ENCODE measurements at places on chromosomes 11 and 22.

DNA sequence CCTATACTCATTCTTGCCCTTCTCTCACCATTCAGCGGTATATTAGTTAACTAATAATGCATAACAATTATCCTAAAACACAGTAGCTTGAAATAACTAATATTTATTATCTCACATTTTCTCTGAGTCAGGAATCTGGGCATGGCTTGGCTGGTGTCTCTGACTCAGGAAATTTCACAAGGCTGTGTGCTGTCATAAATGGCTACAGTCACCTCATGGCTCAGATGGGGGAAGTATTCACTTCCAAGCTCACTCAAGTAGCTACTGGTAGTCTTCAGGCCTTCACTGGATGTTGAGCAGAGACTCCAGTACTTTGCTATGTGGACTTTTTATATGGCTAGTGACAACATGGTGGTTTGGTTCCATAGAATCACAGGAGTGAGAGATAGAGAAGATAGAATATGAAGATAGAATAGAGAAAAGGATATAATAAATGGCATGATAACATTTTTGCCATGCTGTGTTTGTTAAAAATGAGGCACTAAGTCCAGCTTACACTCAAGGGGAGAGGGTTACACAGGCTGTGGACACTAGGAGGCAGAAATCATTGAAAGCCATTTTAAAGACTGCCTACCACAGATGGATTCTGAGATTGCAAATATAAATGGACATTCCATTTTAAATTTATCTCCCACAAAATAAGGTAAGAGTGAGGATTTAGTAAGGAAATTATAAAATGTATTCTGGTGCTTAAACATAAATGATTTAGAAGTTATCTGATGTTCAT is 997.8 kb upstream of the CHORDC1 start:
- DNase-seq: no peak

DNA sequence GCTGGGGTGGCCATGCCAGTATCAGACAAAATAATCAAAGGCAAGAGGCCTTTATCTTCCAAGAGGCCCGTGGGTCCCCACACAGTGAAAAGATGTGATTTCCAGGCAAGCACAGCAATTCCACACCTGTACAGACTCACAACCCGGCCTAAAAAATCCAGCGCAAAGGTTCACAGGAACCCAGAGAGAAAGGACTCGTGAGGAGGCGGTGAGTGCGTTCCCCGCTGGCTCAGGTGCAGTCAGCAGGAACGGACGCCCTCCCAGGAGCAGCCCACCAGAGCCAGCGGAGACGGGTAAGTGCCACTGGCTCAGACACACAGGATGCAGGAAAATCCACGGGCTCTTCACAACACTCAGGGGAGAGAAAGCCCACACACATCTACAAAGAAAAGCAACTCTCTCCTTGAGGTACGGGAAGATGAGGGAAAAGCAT is 4.4 kb downstream of the TOLLIP start:
- no peak for DNase-seq

- DNase-seq: peak; percentile 84
Measured at GRCh38 chr11:65524741-65525545, at the start of gene SCYL1. SCYL1 (plus strand) TSS chr11:65525083; CDS start chr11:65525154, 71 bp downstream.

GRCh38 chr22:41682033-41682807 is 6.4 kb downstream of the SNU13 start:
- peak; percentile 85 for DNase-seq

DNA sequence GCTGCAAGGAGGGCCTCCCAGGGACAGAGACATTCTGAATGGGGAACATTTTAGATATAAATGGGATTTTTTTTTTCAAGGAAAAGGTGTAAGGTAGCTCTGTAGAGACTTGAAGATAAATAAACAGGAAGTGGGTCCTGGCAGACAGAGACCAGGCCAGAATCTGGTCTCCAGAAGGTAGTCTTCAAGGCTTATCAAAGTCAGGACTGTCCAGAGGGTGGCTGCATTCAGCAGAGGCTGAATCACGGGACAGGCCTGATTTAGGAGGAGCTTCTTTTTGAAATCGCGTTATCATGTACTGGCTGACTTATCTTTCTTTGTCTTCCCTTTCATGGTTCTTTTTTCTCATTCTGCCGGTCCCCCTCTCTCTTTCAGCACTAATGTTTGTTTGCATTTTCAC is 542.9 kb downstream of the NTM start:
- no peak for DNase-seq

DNA sequence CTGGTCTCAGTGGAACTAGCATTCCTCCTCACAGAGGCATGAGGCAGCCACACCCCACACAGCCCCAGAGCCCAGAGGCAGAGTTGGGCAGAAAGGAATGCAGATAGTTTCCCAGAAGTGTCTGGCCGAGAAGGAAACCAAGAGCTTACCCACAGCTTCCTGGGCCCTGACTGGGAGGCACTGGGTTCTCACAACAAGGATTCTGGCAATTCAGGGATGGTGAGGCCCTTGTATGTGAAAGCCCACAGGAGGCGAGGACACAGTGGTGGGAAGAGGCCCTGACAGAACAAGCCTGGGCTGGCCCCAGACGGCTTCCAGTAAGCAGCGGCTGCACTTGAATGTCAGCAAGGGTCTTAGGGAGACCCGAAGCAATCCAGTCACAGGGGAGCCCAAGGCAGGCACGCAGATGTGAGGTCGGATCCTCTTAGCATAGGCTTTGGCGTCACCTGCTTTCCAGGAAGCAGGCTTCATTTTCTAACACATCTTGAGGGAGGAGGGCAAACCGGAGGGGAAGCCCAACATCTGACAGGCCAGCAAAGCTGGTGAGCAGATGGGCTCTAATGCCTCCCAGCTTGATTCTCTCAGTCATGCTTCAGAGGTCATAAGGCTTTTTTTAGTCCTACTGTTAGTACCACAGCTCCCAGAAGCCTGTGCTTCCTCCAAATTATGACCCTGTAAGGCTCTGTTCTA is 78.3 kb upstream of the AKIP1 start:
- DNase-seq: peak; percentile 21

DNA sequence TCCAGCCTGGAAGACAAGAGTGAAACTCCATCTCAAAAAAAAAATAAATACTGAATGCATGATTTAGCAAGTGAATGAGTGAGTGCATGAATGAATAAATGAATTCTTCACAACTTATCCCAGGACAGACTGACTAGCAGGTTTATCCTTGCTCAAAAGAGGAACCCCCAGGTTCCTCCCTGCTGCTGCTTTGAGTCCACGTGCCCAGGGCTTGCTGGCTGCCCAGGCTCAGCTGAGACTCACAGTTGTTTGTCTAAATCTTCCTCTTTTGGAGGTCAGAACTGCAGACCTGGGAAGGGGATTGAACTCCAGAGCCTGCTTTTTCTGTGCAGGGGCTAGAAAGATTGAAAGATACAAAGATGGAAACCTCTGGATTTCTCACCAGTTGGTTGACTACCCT is 117.4 kb upstream of the TMEM45B start:
- DNase-seq: no peak

GRCh38 chr22:33923033-33923432 is 2.8 kb upstream of the LARGE1 start:
- DNase-seq: no peak

- DNase-seq: no peak
Measured at GRCh38 chr22:23264610-23265367, 84.5 kb downstream of the BCR start.

- DNase-seq: peak; percentile 24
Measured at GRCh38 chr11:126194121-126194543, 17.3 kb downstream of the RPUSD4 start.

- DNase-seq: no peak
Measured at GRCh38 chr11:43567396-43567975, 113.1 kb upstream of the HSD17B12 start.

- DNase-seq: peak; percentile 47
Measured at GRCh38 chr22:39994566-39995392, at the start of gene FAM83F. FAM83F (plus strand) TSS chr22:39994954; CDS start chr22:39995043, 89 bp downstream.

DNA sequence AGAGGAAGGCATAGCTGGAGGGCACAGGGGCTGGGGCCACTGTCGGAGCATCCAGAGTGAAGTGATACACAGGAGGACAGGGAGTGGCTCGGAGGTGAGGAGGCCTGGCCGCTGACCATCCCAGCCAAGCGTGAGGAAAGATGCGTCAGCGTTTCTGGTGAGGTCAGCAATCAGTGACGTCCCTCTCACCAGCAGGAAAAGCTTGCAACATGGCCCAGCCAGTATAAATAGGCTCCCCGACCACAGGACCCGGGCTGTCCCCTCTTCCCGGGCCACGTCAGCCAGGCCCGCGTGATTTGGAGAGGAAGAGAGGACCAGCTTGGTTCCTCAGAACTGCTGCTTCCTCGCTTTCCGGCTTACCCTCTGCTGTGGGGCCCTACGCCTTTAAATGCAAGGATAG is 4.2 kb upstream of the OSM start:
- DNase-seq: no peak

DNA sequence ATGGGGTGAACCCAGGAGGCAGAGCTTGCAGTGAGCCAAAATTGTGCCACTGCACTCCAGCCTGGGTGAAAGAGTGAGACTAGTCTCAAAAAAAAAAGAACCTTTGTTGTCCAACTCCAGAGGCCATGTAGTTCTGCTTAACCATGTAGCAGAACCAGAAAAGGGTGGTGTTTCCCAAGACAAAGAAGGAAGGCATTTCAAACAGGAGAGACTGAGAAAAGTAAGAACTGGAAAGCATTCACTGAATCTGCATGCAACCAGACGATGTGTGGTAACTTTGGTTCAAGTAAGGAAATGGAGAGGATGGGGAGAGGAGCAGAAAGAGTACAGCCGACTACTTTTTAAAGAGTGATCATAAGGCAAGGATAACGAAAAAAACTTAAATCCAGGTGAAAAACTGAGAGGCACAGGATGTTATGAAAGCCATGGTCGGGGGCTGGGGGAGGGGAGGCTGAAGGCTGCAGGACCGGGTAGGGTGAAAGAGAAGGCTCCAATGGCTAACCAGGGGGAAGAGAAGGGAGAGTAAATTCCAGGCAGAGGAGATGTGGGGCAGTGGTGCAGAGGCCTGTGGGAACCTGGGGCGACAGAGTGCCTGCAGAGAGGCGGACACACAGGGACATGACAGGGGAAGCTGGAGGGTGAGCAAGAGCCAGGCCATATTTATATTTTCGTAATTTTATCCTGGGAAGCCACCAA is 48.8 kb downstream of the MAPK1 start:
- DNase-seq: no peak

- DNase-seq: no peak
Measured at GRCh38 chr11:65781962-65782815, 1.4 kb upstream of the AP5B1 start.

DNA sequence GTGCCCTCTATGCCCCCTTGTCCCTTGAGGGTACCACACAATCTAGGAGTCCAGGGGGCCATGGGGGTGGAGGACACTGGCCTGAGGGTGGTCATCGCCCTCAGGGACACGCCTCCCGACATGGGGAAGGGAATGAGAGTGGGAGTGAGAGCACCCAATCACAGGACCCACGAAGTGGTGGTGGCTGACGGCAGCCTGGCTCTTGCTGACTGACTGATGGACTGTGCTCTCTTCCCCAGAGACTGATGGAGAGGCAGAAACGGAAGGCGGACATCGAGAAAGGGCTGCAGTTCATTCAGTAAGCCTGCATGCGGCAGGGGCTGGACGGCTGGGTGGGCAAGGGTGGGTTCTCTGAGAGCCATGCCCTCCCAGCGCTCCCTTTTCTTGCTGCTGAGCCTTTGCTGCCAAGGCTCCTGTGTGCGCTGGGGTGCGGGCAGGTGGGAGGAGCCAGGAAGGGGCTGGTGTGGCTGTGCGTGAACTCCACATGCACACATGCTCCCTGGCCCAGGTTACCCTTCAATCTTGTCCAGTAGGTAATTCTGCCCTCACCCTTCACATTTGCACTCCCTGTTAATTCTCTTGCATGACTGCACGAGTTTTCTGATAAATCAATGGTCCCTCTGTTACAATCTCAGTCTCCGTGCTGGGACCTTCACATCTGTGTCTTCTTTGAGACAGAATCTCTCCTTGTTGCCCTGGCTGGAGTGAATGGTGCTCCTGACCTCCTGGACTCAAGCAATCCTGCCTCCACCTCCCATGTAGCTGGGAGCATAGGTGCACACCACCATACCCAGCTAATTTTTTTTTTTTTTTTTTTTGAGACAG is 19.3 kb downstream of the ZC3H7B start:
- DNase-seq: no peak

DNA sequence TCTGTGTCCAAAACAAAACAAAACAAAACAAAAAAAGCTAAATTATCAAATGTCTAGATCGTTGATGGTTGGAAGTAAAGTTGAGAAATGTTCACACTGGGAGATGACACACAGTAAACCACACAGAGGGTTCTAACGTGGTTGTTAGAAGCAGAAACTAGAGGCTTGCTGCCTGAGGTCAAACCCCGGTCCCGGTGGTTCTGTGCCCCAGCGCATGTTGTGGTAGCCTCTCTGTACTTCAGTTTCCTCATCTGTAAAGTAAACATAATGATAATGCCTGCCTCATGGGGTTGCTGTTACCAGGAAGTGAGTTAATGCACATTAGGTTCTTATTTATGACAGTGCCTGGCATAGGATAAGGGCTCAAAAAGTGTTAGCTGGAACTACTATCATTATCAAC is 33.4 kb downstream of the PPARA start:
- no peak for DNase-seq

DNA sequence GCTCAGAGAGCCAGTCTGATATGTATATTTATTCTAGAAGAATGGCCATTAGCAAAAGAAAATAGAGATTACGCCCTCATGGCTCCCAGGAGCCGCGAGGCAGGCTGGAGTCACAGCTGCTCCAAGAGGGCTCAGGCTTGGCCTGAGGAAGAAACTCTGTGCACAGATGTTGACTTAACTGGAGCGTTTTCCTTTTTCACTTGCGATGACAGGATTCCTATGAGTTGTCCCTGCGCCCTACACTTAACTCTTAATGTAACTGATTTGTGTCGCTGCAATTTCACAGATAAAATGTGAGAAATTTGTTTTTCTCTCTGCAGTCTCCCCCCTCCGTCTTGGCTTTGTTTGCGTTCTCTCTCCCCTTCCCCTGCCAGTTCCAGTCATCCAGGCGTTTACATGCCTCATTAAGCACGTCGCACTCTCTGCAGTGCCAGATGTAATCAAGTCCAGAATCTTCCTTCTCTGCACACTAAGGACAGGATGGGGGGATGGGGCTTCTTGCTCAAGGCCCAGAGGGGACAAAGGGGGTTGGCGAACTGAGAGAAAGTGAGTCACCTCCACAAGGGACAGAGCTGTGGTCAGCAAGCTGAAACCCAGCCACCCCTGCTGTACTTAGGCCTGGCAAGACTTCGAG is 1060.1 kb downstream of the NTM start:
- DNase-seq: no peak

- no peak for DNase-seq
Measured at GRCh38 chr11:101346591-101346990, 217.0 kb upstream of the PGR start.

DNA sequence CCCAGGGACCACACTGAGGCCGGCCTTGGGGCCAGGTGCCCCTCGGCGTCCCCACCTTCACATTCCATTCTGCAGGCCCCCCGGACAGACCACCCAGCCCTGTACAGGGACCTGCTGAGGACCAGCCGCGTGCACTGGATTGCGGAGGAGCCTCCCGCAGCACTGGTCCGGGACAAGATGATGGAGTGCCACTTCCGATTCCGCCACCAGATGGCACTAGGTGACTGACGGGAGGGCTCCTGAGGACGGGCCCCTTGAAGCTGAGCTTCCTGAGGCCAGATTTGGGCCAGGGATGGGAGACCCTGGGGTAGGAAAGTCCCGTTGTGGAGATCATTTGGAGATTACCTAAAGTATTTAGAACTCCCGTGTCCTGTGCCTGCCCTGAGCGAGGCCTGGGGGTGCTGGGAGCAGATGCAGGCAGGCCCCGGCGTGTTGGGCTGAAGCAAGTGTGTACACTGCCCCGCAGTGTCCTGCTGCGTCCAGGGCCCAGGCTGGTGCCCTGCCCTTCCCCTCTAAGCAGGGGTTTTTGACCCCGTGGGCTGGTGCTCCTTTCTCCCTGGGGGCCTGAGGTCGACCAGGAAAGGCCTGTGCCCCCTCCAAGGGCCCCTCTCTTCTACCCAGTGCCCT is 20.0 kb downstream of the TRMU start:
- peak; percentile 69 for DNase-seq
